ENCODE measurements at places on chromosomes 12 and 14.
A peak's percentile ranks its signal among the peaks of the same experiment; 100 is the strongest.

GRCh38 chr12:57890191-57891115, 43.9 kb upstream of the CTDSP2 start:
- DNase-seq = no peak

DNA sequence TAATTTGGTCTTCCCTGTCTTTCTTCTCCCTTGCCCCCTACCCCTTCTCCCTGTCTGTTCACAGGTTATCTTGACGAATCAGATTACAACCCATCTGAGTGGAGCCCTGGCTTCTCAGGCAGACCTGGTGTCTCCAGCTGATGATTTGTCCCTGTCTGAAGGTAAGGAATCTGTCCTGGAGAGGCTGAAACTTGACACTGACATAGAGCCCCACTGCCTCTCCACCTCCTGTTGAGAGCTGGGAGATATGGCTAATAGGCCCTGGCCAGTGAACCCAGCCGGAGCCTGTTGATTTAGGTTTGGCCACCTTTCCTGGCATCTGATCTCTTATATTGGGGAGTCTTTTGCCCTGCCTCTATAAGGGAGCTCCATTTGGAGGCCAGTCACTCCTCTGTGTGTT, 472.2 kb downstream of the RAD51B start:
- DNase-seq = peak; percentile 35

DNA sequence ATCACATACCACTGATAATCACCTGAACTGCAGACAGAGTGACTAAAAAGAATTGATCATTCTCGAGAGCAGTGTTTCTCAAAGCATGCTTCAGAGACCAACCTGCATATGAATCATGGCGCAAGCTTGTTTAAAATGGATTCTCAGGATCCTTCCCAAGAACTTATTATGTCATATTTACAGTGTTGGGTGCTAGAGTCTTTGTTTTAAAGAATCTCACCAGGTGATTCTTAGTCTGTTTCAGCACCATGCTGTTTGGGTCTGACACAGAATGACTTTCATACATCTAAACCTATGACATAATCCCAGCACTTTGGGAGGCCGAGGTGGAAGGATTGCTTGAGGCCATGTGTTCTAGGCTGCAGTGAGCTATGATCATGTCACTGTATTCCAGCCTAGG, 31.3 kb upstream of the SSPN start:
- DNase-seq = no peak

DNA sequence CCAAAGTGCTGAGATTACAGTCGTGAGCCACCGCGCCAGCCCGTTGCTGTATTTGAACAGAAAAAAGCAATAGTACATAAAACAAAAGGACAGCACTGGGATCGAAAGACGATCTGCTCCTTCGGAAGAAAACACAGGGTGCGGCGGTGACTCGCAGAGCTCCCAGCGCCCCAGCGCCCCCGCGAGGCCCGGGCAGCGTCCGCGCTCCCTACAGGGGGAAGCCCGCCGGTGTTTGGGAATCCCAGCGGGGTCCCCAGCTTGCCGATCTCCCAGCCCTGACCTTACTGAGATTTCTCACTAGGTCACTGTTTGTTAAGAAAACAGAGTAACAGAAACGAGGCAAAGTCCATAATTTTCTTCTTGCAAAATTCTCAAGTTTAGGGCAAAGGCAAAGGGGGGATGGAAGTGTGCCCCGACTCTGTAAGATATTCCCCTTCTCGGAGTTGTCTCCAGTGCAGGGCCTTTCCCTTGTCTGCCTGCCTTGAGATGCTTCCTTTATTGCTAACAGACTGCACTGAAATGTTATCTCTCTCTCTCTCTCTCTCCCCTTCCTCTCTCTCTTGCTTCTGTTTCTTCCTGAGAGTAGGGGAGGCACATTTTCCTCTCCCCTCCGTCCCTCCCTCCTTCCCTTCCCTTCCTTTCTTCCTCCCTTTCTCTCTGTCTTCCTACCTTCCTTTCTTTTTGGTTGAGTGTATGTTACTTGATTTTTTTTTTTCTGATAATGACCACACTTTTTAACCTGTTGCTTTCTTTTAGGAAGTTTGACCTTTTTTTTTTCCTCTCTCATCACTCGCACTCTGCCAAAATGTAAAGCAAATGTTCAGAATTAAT, 91.9 kb downstream of the TMEM30B start:
- DNase-seq = peak; percentile 89

DNA sequence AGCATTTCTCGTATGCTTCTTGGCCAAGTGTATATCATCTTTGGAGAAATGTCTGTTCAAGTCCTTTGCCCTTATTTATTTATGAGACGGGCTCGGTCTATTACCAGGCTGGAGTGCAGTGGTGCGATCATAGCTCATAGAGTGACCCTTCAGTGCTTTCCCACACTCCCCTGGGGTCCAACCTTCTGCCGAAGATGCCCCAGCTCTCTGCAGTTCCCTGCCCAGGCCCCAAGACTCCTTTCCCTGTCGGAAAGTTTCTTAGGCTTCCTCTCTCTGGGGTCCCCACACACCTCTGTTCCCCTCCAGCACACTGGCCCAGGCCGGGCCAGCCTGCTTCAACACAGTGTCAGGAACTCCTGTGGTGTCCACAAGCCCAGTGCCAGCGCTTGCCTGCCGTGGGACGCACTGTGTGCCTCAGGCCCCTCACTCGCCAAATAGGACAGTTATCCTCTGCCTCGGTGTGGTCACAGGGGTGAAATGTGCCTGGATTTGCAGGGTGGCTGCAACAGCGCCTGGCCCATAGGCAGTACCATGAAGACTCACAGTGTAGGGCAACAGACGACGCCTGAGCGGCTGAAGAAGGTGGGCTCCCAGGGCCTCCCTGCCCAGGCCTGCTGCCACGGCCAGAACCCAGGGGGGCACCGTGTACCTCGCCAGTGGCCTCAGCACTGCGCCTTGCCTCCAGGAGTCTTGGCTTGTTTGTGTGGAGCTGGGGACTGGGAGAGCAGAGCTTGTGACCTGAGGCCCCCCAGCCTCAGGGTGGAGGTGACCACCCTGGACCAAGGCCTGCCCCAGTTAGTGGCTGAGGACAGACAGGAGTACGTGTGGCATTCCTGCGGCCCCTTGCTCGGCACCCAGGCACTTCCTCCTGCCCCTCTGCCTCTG, 4.9 kb upstream of the ASPG start:
- peak; percentile 44 for DNase-seq

All from H7 (cell line).